ENCODE measurements at places on chromosomes 1 and 21.

DNA sequence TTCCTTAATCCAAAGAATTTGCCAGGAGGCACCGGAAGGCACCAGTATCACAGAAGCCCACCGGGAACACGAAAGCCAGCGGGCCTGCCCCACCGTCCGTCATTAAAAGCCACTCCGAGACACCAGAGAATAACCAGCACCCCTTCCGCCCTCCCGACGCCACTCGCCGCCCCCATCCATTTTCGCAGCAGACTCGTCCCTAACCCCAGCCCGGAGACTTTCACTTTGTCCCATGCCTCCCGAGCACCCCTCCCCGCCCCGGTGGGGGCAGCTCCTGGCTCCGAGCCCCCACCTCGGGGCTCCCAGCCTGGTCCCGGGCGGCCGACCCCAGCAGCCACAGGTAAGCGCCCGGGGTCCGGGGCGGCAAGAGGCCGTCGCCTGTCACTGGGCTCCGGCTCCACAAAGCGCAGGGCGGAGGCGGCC, 105.4 kb downstream of the SLC45A1 start:
- no peak for DNase-seq

GRCh38 chr1:37400466-37401225, 73.7 kb upstream of the ZC3H12A start:
- DNase-seq = no peak

DNA sequence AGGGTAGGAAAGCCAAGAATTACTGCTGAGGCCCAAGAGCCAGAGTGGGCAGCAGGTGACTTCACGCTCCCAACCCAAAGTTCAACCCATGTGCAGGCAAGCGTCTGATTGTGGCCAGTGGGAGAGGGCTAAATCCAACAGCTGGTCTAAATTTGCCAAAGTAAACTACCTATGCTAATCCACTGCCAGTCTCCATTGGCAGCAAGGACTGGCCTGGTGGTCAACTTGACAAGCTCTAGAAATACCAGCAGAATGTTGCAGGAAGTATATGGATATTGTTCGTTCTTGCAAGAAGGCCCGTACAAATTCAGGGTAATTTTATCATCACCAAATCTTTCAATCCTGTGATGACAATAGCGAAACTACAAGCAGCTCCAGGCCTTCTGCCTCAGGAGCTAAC, 1.5 kb downstream of the TMEM63A start:
- no peak for DNase-seq

DNA sequence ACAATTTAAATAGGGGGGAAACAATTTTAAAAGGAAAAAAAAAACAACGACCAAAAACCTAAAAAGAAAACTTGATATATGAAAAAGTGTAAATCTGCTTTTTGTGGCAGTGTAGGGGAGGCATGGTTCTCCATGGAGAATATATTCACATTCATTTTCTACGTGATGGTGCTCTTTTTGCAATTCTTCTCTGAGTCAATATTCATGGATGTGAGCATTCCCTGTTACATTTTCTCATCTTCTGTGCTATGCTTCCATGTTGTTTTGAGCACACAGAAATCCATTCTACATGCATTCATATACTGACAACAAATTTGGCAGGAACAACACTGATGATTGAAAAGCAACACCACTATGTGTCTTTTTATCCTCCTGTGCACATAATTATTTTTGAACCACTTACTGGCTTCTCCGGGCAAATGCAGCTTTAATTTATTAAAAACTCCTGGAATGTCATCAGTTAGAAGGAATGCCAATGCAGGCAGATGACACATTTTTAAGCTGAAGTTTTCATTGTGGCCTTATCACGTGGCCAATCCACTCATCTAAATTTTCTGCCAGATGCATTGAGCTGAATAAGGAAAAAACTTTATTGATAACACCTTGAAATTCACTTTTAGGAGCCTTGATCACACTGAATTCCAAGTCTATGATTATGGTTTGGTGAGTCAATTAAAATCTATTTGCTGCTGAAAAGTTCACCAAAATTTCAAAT, 590.6 kb downstream of the NUF2 start:
- no peak for DNase-seq

- no peak for DNase-seq
Observed at GRCh38 chr1:29579821-29580425, 343.6 kb downstream of the PTPRU start.

GRCh38 chr1:48000883-48001282, 3.7 kb upstream of the TRABD2B start:
- no peak for DNase-seq

DNA sequence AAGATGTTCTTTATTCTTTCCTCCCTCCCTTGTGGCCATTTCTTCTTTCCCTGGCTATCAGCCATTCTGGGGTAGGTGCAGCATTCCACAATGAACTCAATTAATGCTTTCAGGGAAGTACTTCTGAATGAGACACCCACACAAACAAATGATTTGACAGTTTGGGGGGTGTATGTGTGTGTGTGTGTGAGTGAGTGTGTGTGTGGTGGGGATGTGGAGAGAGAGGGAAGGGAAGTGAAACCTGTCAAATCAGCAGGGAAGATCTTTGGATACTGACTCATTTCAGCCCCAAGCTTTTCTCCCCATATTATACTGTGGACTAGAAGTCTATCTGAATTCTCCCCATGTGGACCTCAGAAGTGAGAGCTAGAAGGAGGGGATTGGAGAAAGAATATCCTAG, 154.9 kb upstream of the CD34 start:
- DNase-seq = no peak

DNA sequence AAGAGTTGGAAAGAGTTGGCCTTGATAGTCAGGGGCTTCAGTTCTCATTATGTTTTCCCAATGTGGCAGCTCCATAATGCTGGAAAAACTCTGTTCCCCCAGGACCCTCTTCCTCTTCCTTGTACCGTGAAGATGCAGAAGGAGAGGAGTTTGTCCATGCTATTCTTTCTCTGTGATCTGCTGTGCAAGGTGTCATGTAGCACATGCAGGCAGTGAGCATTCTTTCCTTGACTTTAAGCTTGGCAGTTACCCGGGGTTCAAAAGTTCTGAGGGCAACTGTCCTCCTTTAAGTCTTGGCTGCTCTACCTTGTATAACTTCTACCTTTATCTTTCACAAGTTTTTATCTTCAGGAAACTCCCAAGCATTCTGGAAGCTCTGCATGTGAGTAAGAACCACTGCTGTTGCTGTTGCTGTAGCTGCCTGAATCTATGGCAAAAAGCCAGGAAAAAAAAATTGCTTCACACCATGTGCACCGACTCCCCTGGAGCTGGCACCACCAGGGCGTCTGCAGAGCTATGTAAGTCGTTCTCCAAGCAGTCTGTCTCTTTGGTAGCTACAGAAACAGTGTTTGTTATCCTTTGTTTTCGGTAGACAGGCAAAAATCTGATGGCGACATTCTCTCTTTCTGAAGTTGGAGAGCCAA, 42.7 kb upstream of the SLC16A1 start:
- DNase-seq = no peak

GRCh38 chr21:17819877-17820229, 697 bp upstream of the C21orf91 start:
- peak; percentile 60 for DNase-seq

- no peak for DNase-seq
Observed at GRCh38 chr1:204992201-204992997, 50.6 kb upstream of the CNTN2 start.

DNA sequence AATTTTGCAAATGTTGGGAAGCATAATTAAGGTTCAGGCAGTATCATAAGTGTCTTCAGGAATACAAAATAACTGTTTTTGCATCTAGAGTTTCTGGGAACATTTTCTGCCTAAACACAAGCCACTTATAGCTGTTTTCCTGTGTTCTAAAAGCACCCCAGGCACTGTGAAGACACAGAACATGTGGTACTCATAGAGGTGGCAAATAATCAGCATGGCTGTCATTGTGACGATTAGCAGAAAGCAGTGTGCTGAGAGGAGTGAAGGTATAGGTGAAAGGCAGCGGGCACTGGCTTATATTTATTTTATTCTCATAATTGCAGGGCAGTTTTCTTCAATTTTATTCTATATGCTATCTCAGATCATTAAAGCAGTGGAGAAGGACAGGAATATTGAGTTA, 119.6 kb downstream of the LRRC53 start:
- DNase-seq = no peak

DNA sequence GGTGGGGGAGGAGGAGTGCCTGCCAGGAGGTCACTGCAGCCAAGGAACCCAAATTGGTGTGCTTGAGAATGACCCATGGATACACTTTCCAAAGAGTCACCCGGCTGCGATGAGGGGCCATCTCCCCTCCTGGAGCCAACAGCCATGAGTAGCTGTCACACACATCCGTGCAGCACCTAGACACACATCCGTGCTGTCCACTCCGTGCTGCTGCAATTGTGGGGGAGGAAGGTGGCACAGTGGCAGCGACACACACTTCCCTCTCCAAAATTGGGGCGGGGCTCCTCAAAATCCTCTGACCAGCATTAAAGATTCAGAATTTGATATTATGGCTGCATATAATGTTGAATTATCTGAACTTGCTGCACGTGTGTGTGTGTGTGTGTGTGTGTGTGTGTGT, 15.8 kb downstream of the TP73 start:
- no peak for DNase-seq

DNA sequence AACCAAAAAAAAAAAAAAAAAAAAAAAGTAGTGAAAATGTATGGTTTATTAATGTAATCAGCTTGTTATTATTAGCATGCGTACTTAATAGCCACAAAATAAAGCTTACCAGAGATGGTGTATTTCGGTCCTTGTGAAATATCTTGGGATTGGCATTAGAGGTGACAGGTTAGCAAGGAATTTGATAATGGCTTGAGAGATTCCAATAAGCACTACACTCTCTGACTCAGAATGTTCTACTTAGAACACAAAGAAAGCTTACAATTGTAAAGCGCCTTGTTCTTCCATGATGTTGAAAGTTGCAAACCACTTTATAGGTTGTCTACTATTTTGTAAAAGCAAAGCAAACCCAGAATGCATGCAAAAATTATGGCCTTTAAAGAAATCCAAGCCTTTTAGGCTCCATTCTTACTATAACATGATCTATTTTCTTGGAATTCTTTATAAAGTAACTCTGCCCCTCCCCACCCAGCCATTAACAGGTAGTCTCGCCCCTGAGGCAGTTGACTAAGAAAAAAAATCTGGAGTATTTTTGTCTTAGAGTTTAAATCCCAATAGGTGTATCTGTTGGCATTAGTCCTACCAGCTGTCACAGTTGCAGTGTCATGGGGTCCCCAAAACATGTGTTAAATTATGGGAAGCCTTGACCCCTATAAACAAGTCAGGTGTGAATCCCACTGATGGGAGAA, 129.2 kb downstream of the DHRS3 start:
- DNase-seq = no peak

All from effector CD8-positive, alpha-beta T cell (primary cell).